ENCODE measurements at places on chromosomes 16 and 17. TPM values are rescaled to one million over a fixed set of nuclear protein-coding genes. Genes with fewer than 3 reads are reported as not detected.

HP gene
- 1.1 TPM for total RNA-seq

DNA sequence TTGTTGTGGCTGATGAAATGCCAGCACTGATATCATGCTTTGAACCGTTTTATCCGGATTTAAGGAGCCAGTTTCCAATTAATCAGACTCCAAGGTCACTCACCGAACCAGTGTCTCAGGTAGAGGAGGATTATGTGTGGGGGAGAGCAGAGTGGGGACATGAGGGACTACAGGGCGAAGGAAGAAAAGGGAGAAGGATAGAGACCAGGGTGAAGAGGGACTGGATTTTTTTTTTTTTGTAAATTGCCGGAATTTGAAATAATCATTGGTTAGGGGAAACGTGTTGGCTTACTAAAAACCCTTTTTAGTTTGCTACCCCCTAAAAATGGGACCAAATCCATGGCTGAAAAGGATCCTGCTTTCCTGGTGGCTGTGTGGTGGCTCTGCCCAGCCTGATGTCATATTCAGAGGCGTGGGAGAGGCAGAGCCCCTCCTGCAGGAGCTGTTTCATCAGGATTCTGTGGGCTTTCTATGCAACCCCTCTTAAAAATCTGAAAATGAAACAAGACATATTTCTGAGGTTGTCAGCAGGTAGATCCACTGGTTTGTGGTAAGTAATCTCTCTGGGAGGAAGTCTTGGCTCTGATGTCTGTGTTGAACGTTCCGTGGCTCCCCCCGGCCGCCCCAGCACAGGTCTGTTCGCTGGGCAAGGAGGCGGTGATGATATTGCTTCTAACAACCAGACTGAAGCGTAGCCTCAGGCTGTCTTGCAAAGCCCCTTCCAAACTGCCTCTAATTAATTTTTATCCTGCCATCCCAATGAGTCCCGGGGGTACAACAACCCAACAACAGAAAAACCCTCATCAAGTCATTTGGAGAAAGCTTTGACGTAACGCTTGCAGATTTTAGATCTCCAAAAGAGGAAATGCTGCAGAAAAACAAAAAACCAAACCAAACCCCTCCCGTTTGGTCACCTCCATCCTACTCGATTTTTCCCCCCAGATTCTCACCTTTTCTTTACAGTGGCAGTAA lies 143.0 kb upstream of the ZFHX3 start:
- no peak for DNase-seq

NXPH3 gene
- total RNA-seq, result 20.4 TPM

DNA sequence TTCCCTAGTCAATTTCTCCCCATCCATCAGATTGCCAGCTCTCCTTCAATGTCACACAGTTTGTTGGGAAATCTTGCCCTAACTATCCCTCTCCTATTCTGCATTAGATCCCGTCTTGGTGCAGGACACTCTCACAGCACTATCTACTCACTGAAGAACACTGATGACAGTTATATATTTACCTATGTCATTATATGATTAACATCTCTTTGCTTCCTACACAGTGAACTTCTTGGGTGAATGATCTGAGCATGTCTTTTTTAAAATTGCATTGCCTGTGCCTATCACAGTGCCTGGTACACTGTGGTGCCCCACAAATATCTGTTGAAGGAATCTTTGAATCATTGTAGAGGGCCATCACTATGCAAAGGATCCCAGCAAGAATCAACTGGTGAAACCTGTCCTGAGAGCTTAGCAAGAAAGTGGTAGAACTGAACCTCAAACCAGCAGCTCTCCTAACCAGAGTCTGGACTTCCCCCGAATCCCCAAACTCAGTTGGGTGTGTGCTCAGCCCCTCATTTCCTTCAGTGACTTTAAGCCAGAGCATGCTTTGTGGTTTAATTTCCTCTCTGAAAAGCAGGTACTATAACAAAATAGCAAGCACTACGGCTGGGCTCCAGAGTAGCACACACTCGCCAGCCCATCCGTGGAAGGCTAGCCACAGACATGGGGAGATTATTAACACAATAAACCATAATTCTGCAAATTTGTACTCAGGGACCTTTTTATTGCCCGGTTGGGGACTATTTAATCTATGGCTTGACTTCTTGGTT lies 680.7 kb upstream of the SALL1 start:
- DNase-seq, result no peak

MYH8 gene
- not detected for total RNA-seq

DNA sequence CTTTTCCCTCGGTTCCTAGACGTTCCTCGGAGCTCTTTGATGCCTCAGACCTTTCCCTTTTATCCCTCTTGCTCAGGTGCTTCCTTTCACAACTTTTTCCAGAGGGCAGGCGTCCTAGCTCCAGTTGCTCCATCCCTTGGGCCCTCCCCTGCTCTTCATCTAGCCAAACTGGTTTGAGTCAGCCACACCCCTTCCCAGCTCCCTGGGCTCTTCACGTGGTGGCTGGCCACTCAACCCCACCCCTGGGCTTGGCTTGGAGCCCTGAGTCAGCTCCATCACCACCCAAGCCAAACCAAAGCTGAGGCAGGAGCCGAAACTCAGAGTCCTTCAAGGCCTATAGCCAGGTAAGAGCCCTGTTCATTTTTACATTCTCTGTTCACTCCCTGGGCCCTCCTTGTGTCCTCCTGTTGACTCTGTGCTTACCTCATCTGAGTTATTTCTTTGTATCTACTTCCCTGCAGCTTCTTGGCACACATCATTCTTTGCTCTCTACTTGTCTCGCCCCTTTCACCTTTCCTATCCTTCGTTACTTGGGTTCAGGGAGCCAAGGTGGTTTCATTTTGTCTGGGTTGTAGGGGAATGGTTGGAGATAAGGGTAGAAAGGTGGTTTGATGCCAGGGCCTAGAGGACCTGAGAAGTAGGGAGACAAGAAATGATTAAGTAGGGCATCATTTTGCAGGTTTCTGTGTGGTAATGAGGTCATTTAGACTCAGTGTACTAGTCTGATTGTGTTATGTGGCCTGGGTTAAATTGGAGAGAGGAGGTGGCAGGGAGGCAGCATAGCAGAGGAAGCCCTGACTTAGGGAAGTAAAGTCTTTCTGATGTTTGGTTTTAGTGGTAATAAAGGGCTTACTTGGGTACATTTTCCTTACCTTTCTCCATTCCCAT lies 7.6 kb upstream of the PHKG2 start:
- DNase-seq, result peak; percentile 95

TBC1D3G gene
- total RNA-seq, result not detected

TMEM235 gene
- total RNA-seq, result not detected

DNA sequence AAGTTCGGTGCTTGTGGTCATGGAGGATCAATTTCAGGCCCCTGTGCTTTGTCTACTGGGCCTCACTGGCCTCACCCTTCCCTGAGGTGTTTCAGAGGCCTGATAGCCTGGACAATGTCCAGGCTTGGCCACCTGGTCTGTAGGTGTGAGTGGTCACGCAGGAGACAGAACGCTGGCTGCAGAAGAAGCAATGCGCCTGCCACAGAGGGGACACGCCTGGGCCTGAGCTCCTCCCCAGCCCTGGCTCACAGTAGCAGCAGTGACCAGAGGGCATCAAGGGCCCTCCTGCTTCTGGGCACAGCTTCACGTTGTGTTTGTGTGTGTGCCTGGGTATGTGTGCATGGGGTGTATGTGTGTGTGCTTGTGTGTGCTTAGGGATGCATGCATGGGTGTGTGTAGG lies 1.9 kb upstream of the PITPNM3 start:
- DNase-seq, result no peak

DNA sequence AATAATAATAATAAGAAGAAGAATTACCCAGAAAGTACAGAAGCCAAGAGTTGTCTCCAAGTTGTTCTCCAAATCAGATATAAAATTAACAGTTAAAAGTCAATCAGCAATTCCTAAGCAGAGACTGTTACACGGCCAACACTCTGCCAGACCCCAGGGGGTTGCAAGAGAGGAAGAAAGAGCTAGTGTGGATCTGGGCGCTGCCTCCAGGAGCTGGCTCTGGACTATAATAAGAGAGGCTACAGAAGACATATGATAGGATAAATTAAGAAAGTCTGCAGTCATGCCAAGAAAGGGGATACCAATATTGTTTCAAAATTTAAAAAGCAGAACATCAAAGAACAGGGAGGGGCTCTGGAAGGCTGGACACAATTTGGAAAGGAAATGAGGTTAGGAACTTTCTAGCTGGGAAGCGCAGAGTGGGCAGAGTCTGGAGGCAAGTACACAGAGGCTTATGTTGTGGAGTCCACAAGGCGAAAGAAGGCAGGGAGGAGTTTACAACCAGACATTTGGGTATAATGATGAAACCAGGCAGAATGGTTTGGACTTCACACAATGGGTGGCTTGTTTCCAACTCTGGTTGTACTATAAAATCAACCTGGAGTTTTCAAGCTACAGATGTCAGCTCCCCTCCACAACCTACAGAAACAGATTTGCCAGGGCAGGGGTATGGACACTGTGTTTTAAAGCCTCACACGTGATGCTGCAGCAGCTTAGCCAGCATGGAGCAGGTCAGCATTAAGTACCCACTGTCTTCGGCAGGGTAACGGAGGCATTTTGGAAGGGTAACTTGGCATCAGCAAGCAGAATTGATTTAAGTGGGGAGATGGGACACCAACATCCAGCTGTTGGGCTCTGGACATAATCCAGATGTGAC lies 49.4 kb downstream of the SLC39A11 start:
- DNase-seq, result no peak

DNA sequence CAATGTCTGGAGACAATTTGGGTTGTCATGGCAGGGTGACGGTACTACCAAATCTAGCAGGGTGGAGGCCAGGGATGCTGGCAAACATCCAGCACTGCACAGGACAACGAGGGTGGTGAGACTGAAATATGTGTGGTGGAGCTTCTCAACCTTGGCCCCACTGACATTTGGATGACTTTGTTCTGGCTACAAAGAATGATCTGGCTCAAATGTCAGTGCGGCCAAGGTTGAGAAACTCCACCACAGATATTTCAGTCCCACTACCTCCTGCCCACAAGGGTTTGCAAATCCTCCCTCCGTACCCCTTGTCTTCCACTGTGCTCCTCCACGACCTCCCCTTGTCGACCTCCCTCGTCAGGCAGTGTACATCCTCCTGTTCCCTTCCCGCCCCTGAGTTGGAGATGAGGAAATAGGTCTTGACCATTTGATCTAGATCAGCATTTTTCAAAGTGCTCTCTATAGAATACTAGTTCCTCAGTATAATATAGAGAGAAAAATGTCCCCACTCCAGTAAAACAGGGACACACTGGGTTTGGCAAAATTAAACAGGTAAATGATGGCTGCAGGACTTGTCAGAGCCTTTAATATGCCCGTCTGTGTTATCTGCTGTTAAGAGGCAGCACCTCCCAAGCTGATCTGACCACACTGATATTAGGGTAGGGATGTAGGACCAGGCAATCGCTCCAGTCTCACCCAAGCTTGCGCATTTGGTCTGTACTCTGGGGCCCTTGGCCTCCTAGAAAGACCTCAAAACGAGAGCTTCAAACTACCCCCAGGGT lies 6.8 kb downstream of the OSGIN1 start:
- DNase-seq, result no peak

P2RX1 gene
- total RNA-seq, result 26.0 TPM

C16orf46 gene
- not detected for total RNA-seq

DNA sequence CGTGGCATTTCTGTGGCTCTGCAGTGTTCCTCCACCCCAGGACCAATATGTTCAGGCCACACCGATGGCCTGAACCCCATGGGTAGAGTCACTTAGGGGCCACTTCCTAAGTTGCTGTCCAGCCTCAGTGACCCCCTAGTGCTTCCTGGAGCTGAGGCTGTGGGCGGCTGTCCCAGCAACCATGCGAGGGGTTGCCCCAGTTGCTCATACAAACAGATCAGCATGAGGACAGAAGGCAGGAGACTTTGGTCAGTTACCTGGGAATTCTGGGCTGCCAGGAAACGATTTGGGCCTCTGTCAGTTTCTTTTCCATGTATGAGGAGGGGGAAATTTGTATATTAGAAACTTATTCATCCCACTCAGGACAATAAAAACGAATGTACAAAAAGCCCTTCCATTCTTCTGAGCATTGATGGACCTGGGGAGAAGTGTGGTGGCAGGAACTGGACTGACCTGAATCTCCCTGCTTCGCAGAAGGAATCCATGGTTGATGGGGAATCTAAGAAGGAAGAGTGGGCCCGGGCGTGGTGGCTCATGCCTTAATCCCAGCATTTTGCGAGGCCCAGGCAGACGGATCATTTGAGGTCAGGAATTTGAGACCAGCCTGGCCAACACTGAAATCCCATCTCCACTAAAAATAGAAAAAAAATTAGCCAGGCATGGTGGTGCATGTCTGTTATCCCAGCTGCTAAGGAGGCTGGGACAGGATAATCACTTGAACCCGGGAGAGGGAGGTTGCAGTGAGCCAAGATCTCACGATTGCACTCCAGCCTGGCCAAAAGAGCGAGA lies 4.9 kb upstream of the IL32 start:
- no peak for DNase-seq

- DNase-seq, result no peak
These were observed 9.6 kb upstream of the EIF1 start for GRCh38 chr17:41678907-41679739.

- no peak for DNase-seq
These were observed 11.8 kb downstream of the ALOX12B start for GRCh38 chr17:8075574-8076342.

WFIKKN1 gene
- 0.45 TPM for total RNA-seq

GRCh38 chr17:79039886-79040285 lies 15.9 kb downstream of the C1QTNF1 start:
- DNase-seq, result no peak

- peak; percentile 94 for DNase-seq
These were observed 52.8 kb downstream of the TOM1L2 start for GRCh38 chr17:17919169-17920107.
